ENCODE measurements at places on chromosomes 5 and 9. TPM values are rescaled to one million over a fixed set of nuclear protein-coding genes. Genes with fewer than 3 reads are reported as not detected.

The LCP2 gene
- polyA plus RNA-seq: not detected

The GPR151 gene
- not detected for polyA plus RNA-seq

The ADAMTSL1 gene
- 0.04 TPM for polyA plus RNA-seq

The KCNV2 gene
- polyA plus RNA-seq: not detected

The PCDHB16 gene
- 0.05 TPM for polyA plus RNA-seq

The PPP1R2B gene
- polyA plus RNA-seq: 0.05 TPM

The IRX1 gene
- not detected for polyA plus RNA-seq

The MGAT4B gene
- 166 TPM for polyA plus RNA-seq

The PCA3 gene
- polyA plus RNA-seq: not detected

The AMBP gene
- 6.1 TPM for polyA plus RNA-seq

The FIBCD1 gene
- polyA plus RNA-seq: 5.0 TPM

The SPOCK1 gene
- polyA plus RNA-seq: 19.2 TPM

The CTSV gene
- 14.1 TPM for polyA plus RNA-seq

The SLC2A8 gene
- polyA plus RNA-seq: 16.3 TPM

The KIAA1958 gene
- 2.1 TPM for polyA plus RNA-seq

The ACER2 gene
- 1.4 TPM for polyA plus RNA-seq

The SLC6A18 gene
- not detected for polyA plus RNA-seq

The LURAP1L gene
- polyA plus RNA-seq: 24.4 TPM

The PKN3 gene
- 16.7 TPM for polyA plus RNA-seq

The URM1 gene
- 50.6 TPM for polyA plus RNA-seq

The CFAP77 gene
- not detected for polyA plus RNA-seq

The HMMR gene
- polyA plus RNA-seq: 38.4 TPM

The GPR150 gene
- polyA plus RNA-seq: not detected

The ARHGEF28 gene
- polyA plus RNA-seq: 17.6 TPM

The TSC1 gene
- polyA plus RNA-seq: 15.2 TPM

The SLC25A2 gene
- not detected for polyA plus RNA-seq

The ERMP1 gene
- polyA plus RNA-seq: 27.4 TPM

The SLC34A1 gene
- not detected for polyA plus RNA-seq

The MUSK gene
- not detected for polyA plus RNA-seq

The SPATA31D4 gene
- polyA plus RNA-seq: not detected

The ERCC8 gene
- polyA plus RNA-seq: 21.3 TPM

The LOX gene
- polyA plus RNA-seq: 0.36 TPM

The CDK7 gene
- 63.6 TPM for polyA plus RNA-seq

The PCDH1 gene
- polyA plus RNA-seq: 0.41 TPM

The GPX8 gene
- 55.7 TPM for polyA plus RNA-seq

The KCNIP1 gene
- 0.05 TPM for polyA plus RNA-seq

The BRD9 gene
- 31.0 TPM for polyA plus RNA-seq

The GARIN3 gene
- polyA plus RNA-seq: not detected

The ZNF454 gene
- polyA plus RNA-seq: not detected
